Kidney epithelial cell (primary cell): ENCODE measurements at places on chromosomes 5 and 9. TPM values are rescaled to one million over a fixed set of nuclear protein-coding genes. Genes with fewer than 3 reads are reported as not detected.

Gene OTP
- not detected in 2 replicates for total RNA-seq

Gene FRMPD1
- 0.04 TPM in 1 of 2 replicates, not detected in the other for total RNA-seq

Gene HCN1
- not detected in 2 replicates for total RNA-seq

Gene IL13
- not detected in 2 replicates for total RNA-seq

Gene FKTN
- total RNA-seq: 16.9 and 39.7 TPM in 2 replicates

DNA sequence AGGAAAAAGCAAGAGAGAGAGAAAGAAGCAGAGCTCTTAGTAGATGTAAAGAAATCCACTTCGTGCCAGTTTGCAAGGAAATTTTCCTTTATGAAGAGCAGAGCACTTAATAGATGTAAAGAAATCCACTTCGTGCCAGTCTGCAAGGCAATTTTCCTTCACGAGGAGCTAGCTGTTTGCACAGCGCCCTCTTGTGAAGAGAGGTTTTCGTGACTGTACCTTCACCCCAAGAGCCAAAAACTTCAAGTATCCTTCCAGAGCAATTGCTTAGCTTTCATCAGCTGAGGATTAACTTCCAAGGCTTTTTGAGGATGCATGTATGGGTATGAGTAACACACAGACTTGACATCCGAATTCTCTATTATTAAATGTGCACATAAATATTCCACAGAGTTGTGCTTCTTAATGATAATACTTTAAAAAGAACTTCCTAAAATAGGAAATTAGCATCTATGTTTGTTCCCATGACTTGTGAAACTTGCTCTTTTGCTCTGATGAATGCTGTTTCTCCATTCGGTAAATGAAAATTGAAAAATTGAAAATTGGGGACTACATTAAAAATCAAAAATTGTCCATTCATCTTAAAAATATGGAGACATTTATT is 525.6 kb downstream of the PDE4D start:
- peak; percentile 7 for DNase-seq

DNA sequence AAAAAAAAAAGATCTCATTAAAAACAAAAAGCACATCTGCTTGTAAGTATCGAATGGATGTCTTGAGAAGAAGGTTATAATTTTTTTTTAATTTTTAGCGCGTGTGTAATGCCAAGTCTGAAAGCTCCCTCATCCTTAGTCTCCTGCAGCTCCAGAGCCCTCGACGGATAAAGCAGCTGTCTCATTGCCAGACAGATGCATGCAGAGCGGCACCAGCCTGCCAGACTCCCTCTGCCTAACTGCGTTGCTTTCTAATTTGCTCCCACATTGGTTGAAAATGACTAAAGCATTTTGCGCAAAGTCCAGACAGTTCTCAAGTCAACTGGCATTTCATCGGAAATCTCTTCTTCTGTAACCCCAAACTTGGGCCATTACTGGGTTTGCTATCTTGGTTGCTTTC is 29.4 kb downstream of the OLFM1 start:
- no peak for DNase-seq

- no peak for DNase-seq
Observed at GRCh38 chr9:115978659-115979096, 174.9 kb upstream of the PAPPA start.

DNA sequence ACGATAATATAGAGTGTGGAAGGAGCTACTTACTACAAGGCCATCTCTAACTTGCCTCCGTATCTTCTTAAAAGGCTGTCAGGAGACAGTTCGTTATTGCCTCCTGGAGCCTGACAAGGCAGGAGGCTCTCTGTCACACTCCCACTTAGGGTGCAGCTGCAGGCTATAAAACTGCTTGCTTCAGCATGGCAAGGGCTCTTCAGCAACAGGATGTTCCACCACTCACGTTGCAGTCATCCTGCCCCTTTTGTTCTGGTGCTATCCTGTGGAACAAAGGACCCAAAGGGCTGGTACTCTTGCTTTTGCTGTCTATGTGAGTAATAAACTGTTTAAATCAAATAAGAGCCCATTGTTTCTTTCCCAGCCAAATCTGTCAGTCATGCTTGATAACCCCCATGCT is 508.9 kb downstream of the NTRK2 start:
- DNase-seq: peak; percentile 60

DNA sequence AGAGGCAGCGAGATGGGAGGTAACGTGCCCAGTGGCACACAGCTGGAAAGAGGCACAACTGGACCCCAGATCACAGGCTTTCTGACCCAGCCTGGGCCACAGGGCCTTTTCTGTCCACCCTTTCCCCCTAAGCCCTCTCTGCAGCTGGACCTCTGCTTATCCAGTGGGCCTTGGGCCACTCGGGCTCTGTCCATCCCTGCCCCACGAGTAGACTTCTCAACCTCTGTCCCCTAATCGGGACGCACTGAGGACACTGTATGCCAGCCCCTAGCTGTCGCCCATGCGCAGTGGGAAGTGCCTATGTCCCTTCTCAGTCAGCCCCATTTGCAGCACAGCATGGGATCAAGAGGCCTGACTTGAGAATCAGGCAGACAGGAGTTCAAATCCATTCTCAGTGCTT is 65.6 kb upstream of the NEURL1B start:
- no peak for DNase-seq

GRCh38 chr5:9698125-9698826 is 68.1 kb upstream of the TAS2R1 start:
- no peak for DNase-seq

DNA sequence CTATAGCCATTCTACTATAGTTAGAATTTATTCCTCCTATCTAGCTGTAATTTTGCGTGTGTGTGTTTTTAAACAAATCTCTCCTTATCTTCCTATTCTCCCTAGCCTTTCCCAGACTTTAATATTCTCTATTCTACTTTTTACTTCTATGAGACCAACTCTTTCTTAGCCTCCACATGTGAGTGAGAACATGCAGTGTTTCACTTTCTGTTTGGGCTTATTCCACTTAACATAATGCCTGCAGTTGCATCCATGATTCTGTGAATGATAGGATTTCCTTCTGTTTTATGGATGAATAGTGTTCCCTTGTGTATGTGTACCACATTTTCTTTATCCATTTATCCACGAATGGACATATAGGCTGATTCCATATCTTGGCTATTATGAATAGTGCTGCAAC is 192.3 kb upstream of the TLX3 start:
- no peak for DNase-seq

DNA sequence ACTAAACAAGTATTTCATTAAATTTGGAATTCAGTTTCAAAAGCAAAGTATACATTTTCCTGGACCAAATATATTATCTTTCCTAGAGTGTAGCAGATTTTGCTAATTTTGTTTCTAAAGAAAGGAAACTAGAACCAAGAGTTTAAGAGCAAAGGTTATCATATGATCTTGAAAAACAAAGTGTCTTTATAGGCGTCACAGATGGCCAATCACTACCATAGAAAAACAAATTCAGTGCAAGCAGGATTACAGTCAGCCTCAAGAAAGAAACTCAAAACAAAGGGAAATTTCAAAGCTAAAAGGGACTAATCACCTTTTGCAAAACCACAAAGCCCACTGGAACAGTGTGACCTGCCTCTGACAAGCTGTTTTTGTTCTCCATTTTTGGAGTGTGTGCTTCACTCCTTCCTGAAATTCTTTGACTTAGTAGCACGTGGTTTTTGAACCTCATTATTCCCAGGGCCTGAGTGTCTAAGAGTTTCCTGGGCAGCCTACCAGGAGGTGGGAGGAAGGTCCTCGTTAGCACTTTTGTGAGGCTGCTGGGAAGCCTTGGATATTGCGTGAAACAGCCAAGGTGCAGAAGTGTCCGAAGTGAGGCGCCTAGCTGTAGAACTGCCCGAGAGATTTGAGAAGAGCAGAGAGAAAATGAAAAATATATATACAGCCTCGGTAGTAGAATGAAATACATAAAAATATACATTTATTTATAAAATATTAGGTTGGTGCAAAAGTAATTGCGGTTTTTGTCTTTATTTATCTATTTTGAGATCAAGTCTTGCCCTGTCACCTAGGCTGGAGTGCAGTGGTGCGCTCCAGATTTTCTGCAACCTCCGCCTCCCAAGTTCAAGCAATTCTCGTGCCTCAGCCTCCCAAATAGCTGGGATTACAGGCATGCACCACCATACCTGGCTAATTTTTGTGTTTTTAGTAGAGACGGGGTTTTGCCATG is 246.1 kb downstream of the MARCHF11 start:
- DNase-seq: peak; percentile 31

DNA sequence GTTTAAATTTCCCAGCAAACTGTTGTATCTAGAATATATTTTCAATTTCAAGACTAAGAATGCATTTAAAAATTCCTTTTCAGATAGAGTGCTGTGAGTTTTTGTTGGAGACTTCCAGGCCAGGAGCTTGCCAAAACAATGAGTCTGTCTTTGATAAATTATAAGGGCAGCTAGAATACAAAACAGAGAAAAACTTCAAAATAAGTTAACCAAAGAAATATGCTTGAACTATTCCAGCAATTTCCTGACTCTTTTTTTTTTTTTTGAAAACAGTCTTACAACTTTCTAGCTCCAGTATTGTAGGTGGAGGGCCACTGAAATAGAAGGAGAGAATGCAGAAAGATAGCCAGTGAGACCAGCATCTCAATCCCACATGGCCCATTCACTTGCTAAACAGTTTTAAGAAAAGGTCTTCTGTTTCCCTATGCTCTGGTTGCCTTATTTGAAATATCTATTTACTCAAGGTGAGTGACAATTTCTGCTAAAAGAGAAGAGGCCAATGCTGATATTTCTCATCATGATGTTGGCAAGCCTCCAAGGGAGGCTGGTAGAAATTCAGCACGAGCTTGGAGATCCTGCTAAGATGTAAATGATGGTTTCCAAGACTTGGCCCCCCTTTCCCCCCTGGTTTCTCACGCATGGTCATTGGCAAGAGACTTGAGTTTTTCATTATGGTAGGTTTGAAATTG is 103.2 kb downstream of the USP20 start:
- no peak for DNase-seq

DNA sequence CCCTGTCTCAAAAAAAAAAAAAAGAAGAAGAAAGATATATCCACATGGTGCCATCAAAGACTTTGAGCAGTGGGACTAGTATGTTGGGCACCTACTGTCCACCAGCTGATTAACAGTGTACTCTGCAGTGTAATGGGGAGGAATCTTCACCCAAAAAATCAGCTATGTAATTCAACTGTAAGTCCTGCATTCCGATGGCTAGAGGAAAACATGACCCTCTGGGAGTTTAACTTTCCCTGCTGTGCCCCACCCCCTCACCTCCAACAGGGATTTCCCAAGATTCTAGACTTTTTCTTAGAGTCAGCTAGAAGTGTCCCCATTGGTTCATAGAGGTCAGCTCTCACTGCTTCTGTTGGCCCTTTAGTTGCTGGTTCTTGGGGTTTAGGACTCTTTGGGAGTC is 221.2 kb upstream of the CLINT1 start:
- no peak for DNase-seq

- DNase-seq: no peak
Observed at GRCh38 chr9:91905991-91906469, 44.0 kb downstream of the ROR2 start.

DNA sequence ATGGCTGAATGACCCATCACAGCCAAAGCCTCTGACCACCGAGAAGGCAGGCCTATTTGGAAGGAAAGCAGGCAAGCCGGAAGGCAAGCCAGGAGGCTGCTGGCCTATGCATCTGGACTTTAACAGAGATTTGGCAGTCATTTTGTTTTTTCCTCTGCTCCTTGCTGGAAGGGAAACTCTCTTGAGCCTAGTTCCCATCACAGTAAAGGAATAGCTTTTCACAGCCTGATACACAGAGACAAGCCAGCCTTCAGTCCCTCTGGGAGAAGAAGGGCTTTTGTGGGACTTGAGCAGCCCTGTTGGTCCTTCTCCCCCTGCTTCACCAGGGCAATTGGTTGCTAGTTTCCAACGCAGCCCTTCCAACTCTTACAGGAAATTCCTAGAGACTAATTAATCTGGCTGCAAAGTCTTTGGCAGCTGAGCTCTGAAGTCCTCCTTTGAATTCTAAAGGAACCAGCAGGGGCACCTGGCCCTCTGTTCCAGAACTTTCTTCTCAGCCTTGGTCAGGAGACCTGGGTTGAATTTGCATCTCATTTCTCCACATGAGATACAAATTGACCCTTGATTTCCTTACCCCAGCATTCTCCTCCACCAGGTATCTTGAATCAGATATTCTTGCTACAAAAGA is 157.3 kb upstream of the EPB41L4A start:
- no peak for DNase-seq
